ENCODE measurements at places on chromosomes 13 and 19.

- no peak for DNase-seq
Measured at GRCh38 chr13:43792076-43792881, 5.5 kb upstream of the ENOX1 start.

GRCh38 chr13:27353166-27353583, 71.2 kb upstream of the GTF3A start:
- DNase-seq = no peak

GRCh38 chr19:38850976-38851621, 1.3 kb upstream of the HNRNPL start:
- DNase-seq = no peak

- no peak for DNase-seq
Measured at GRCh38 chr13:114089751-114090400, 42.5 kb downstream of the RASA3 start.

DNA sequence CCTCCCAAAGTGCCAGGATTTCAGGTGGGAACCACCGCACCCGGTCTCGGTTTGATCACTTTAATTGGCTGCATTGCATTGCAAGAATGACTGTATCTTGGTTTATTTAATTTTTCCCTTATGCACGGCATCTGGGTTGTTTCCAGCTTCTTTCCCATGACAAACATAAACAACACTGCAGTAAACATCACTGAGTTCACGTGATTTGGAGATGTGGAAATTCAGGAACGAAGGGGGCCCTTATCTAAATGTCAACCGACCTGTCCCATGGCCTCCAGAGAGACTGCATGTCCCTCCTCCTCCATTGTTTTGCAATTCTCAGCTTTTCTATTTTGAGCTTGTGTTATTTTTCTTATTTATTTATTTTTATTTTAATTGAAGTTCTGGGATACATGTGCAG, 14.4 kb upstream of the SULT2B1 start:
- DNase-seq = no peak

GRCh38 chr19:13085666-13086065, 17.0 kb downstream of the LYL1 start:
- no peak for DNase-seq

DNA sequence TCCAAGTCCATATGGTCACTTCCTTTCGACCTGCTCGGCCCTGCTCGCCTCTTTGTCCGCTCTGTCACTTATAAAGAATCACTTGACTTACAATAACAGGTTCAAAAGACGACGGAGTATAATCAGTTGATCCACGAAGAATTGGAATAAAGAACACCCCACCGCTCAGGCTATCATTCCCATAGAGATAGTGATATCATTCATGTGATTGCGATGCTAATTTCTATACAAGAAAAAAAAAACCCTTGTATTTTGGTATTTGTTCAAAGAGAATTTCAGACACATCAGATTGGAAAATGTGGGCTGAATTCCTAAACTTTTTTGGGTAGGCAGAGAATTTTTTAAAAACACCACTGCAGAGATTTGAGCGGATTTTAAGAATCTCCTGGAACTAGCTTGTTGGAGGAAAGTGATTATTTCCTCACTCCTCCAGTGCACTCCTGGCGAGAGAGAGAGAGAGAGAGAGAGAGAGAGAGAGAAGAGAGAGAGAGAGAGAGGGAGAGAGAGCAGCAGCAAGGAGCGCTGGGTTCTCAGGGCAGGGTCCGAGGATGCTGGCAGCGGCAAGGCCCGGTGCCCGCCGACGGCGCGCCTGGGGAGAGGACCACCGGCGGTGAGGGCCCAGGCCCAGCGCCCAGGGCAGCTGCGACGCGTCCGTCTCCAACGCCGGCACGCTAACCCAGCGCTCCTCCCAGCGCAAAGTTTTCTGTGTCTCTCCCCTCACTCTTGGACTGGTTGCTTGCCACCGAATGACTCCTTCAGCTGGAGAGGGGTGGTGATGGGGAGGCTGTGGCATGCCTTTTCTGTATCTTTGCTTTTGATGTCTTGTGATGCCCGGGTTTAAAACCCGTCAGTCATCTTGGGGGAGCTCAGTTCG, 149.0 kb upstream of the ZNF536 start:
- no peak for DNase-seq

- DNase-seq = no peak
Measured at GRCh38 chr19:13610039-13610691, 103.9 kb upstream of the CACNA1A start.

GRCh38 chr13:35225159-35225558, 251.3 kb downstream of the MAB21L1 start:
- DNase-seq = no peak

- no peak for DNase-seq
Measured at GRCh38 chr19:3699741-3700241, 477 bp downstream of the PIP5K1C start.

GRCh38 chr19:49758292-49758691, 4.8 kb downstream of the TSKS start:
- DNase-seq = no peak

- no peak for DNase-seq
Measured at GRCh38 chr13:21677075-21677623, 6.3 kb downstream of the FGF9 start.

DNA sequence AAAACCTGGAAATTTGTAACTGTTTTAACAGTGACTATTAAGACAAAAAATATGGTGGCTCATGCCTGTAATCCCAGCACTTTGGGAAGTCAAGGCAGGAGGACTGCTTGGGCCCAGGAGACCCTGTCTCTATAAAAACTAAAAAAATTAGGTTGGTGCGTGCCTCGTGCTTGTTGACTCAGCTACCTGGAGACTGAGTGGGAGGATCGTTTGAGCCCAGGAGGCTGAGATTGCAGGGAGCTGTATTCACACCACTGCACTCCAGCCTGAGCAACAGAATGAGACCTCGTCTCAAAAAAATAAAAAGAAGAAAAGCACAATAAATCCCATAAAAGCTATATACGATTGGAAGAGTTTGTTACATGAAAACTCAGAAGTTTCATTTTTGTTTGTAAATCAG, 23.7 kb downstream of the KLF5 start:
- no peak for DNase-seq

- peak; percentile 8 for DNase-seq
Measured at GRCh38 chr19:37251308-37252229, 33.6 kb downstream of the ZNF383 start.

DNA sequence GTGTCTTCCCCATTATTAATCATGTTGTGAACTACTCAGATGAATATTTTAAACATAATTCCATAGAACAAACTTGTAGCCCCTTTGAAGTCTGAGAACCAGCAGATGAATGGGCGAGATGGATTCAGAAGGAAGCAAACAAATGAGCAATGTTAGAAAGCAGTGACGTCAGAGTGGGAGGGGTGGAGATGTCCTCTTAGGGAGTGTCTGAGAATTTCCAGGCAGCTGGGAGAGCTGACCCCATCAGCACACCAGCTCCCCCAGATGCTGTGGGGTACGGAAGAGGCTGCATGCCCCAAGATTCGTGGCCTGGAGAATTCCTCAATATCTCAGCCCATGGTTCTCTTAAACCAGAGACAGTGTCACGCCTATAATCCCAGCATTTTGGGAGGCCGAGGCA, 68.6 kb downstream of the DPF1 start:
- DNase-seq = no peak

DNA sequence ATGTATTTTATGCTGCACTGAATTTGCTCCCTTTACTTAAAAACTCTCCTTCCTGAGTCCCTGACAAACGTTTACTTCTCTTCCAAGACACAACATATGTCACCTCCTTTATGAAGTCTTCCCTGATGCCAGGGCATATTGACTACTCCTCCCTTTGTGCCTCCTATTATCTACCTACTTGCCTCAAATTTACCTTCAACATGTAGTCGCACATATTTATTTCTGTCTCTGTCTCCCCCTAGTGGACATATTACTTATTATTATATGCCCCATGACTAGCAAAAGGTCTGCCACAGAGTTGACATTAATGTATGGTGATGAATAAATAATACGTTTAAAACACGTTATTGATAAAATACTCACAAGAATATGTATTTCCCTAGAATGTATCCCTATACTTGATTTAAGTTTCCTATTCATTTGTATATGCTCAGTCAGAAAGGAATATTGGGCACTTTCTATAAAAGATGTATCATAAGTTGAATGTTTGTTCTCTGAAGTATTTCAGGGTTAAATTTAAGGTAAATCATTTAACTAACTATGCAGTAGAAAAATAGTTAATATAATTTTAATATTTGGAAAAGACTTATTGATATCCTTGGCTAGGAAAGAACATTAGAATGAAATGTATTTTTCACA, 250.3 kb upstream of the ATXN8OS start:
- DNase-seq = peak; percentile 50

DNA sequence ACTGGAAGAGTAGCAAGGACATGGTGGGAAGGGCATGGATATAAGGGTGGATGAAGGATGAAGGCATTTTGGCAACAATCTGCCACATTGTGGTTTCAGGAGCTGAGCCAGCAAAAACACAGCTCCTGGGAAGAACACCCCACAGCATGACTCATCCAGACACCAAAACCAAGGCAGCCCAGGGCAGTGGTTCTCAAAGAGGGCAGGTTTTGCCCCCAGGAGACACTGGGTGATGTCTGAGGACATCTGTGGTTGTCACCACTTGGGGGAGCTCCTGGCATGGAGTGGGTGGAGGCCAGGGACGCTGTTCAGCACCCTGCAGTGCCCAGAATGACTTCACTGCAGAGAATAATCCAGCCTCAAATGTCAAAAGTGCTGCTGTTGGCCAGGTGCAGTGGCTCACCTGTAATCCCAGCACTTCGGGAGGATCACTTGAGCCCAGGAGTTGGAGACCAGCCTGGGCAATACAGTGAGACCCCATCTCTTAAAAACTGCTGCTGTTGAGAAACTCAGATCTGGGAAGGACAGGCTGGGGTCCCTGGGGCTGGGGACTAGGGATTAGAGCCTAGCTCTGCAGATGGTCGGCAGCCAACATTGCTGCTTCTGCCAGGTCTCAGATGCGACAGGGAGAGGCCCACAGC, 16.1 kb downstream of the ZFR2 start:
- DNase-seq = no peak

- no peak for DNase-seq
Measured at GRCh38 chr13:76239031-76239680, 603.0 kb downstream of the LMO7 start.

DNA sequence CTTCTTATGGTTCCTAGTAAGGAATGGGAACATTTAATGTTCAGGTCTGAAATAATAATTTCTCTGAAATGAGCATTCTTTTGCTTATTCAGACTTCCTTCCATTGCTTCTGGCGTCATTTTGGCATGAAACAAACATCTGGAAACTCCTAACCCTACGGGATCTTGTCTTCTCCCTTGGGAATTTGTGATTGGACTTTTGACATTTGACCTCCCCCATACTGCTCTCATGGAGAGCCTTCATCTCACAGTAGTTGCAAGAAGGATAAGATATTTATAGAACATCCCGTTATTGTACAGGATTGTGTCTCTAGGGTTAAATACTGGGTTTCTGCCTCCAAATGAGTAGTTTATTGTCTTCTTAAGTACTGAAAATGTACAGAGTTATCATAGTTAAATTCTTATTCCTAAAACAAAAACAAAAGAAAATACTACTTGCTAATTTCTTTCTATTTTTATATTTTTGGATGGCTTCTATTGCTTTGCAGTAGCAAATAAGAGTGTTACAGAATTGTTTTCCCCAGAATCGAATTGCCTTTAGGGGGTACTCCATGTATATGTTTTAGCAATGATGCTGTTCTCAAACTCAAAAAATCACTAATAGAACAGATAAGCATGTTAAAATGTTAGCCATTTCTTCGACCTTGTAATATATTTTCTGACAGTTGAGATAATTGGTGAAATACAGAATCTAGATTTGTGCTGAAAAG, 366.8 kb downstream of the DLEU7 start:
- no peak for DNase-seq

GRCh38 chr19:55716531-55716930, 21.7 kb downstream of the NLRP9 start:
- no peak for DNase-seq

DNA sequence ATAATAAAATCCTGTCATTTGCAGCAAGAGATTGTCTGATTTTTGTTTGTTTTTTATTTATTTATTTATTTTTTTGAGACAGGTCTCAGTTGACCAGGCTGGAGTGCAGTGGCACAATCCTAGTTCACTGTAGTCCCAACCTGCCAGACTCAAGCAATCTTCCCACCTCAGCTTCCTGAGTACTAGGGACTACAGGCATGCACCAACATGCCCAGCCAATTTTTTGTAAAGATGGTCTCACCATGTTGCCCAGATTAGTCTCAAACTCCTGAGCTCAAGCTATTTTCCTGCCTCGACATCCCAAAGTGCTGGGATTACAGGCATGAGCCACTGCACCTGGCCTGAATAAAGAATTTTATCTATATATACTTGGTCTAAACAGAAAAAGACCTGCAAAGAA, 17.6 kb downstream of the ZNF233 start:
- no peak for DNase-seq

DNA sequence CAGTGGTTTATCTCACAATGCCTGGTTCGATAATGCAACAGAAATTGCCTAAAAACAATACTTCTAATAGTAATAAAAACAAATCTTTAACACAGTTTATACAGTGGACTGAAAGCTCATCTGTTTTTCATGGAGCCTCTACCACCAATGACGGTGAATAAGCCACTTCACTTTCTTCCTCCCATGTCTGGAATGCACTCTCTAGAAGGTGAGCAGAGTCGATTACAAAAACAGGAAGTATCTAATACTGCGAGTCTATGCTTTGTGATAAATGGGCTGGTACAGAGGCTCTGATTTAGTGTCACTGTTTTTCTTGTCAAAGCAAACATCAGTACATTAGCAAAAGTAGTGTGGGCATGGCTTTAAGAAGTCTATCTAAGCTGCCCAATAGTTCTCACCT, 1348.6 kb upstream of the SLC10A2 start:
- no peak for DNase-seq

DNA sequence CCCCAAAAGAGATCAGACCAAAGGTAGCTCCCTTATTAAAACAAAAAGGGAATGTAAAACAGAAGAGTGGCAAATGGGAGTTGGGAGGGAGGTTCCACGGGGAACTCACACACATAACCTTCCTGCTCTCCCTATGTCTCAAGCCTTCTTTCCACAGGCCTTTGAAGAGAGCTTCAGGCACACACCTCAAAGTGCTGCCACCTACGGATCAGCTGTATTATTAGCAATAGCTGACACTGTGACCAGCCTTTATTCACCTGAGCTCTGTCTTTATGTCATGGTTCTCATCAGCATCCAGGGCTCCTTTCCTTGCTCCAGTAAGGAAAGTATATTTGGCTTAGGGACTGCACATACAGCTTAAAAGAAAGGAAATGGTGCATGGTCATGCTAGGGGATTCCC, 11.3 kb downstream of the ZNF571 start:
- no peak for DNase-seq

- DNase-seq = no peak
Measured at GRCh38 chr13:73983109-73983508, 151.1 kb downstream of the KLF12 start.

Measured in NCI-H1048 (cell line).